ENCODE measurements at places on chromosomes 2 and 18. TPM values are rescaled to one million over a fixed set of nuclear protein-coding genes. Genes with fewer than 3 reads are reported as not detected.

INSIG2 gene
- total RNA-seq: 18.4 TPM

CHRND gene
- total RNA-seq: not detected

PRSS56 gene
- not detected for total RNA-seq

SLC25A12 gene
- total RNA-seq: 52.2 TPM

REG3G gene
- not detected for total RNA-seq
